Stimulated activated naive CD8-positive, alpha-beta T cell treated with anti-CD3 and anti-CD28 coated beads, Interleukin-15, Interleukin-2, amounts not matched to agents 100 U/mL and 50 U/mL, for 24 hours (primary cell): ENCODE measurements at places on chromosomes 1 and 21.

- no peak for DNase-seq
Observed at GRCh38 chr1:207084232-207084631, 4.4 kb upstream of the C4BPB start.

DNA sequence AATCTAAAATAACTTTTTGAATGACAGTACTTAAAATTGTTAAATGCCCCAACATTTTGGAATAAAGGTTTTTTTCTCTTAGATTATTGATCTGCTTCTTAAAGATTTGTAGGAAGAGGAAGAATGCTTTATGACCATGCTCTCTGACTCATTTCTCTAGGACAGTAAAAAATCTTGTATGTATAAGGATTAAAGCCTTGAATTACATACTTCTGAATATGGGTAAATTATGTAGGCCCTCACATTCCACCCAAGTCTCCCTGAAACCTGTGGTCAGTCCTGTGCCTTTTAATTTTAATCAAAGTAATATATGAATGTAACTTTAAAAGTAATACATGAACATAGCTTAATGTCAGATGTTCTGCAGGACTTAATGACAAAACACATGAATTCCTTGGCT, 50.5 kb downstream of the ABCD3 start:
- DNase-seq: no peak

DNA sequence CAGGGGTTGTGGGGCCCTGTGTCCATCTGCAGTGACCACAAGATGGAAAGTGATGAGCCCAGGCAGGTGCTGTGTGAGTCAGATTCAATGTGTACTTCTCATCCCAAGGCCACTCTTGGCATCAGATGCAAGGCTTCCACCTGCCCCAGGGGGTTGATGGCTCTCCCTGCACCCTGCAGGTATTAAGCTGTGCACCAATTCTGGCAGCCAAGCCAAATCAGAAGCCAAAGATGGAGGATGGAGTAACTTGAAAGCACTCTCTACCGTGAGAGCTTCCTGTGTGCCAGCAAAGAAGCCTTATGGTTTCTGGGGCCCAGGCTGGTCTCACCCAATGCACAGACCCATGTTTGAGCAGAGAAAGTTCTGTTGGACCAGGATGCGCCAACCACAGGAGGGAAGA, 44.3 kb upstream of the TENT5C start:
- DNase-seq: no peak

DNA sequence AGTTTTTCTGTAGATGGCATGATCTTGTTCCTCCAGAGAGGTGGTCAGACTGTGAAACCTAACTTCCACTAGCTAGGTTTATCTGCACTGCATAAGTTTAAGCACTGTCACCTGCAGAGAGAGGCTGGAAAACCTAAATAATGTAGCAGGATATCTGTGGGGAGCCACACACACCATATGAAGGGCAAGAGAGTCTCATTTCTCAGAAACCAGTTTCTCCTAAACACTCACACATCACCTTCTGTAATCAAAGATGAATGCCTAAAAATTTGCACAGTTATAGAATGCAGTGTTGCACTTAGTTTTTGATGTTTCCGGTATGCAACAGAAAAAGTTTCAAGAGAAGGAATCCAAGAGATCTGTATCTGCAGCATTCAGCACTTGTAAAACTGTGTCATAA, 654.6 kb downstream of the ADGRL2 start:
- no peak for DNase-seq

DNA sequence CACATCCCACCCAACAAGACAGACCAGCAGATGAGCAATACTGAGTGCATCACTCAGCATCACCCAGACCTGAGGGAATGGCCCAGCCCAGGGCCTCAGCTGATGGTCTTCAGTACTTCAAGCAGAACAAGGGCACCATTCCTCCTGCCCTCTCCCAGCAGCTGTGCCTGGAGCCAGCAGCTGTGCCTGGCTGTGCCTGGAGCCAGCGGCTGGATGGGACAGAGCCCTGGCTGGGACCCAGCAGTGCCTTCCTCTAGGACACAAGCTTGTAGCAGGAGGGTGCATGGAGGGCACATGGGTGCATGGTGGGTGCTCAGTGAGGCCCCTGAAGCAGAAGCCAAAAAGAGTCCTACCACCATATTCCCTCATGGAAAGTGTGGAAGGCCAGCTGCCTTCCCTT, 583.8 kb downstream of the NPHP4 start:
- DNase-seq: no peak

- peak; percentile 70 for DNase-seq
Observed at GRCh38 chr1:9652379-9653209, 1.1 kb downstream of the PIK3CD start.

GRCh38 chr1:169146576-169147214, 40.2 kb downstream of the ATP1B1 start:
- DNase-seq: no peak

DNA sequence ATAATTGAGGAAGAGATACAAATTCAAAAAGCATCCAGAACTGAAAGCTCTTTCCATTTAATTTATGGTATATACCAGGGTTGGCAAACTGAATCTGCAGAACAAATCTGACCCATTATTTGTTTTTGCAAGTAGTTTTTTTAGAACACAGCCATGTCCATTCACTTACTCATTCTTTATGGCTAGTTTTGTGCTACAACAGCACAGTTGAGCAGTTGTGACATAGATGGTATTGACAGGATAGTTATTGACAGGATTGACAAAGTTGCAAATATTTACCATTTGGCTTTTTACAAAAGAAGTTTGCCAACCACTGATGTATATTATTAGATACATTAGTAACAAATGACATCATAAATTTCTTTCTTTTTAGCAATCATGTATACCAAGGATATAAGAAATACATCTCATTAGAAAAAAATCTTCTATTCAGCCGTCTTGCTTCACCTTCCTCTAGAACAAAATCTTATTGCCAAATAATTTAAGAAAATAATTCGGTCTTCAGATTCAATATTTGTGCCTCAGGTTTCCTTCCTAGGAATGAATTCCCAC, 9.4 kb downstream of the ADAMTS1 start:
- no peak for DNase-seq

GRCh38 chr21:46347791-46348381, 23.9 kb downstream of the PCNT start:
- no peak for DNase-seq
